ENCODE measurements at places on chromosomes 3 and 15.
A peak's percentile ranks its signal among the peaks of the same experiment; 100 is the strongest.

- DNase-seq = no peak
Measured at GRCh38 chr15:66600240-66600627, 34.4 kb upstream of the LCTL start.

DNA sequence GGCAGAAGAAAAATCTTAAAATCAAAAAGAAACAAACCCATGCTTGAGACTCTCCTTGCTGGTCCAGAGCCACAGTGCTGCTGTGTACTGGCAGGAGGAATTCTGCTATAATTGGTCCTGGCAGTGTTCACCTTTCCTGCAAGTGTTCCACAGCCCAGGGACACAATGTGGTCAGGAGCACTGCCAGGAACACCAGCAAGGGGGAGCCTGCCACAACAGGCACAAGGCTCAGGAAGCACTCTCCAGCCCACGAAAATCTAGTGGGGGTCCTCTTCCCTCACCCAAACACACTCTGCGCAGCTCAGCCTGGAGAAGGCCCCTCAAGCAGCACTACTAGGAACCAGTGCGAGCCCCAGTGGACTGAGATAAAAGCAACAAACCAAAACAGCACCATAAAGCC lies 92.9 kb downstream of the UBE3A start:
- DNase-seq = no peak

- no peak for DNase-seq
Measured at GRCh38 chr3:127620637-127621375, 8.2 kb upstream of the PODXL2 start.

GRCh38 chr3:20752416-20752815 lies 566.4 kb upstream of the SGO1 start:
- DNase-seq = no peak

- DNase-seq = peak; percentile 34
Measured at GRCh38 chr3:148955544-148956346, 35.6 kb upstream of the GYG1 start.

- DNase-seq = no peak
Measured at GRCh38 chr3:7982126-7982525, 519.5 kb upstream of the LMCD1 start.

DNA sequence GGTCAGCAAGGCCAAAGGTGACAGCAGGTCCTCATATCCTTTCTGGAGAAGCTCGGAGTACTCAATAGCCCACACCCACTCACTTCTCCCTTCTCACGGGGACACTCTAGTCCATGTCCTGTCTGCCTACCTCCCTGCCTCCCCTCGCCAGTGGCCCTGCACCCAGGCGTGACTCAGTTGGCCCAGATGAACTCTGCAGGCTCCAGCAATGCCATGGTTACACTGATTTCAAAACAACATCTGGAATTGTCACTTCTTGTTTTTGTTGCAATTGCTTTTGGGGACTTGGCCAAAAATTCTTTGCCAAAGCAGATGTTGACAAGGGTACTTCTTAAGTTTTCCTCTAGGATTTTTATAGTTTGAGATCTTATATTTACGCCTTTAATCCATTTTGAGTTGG lies 13.0 kb downstream of the IL16 start:
- DNase-seq = no peak

GRCh38 chr3:133040696-133041523 lies 2.7 kb downstream of the TMEM108 start:
- peak; percentile 43 for DNase-seq

- no peak for DNase-seq
Measured at GRCh38 chr3:135779590-135780235, 185.8 kb upstream of the PPP2R3A start.

DNA sequence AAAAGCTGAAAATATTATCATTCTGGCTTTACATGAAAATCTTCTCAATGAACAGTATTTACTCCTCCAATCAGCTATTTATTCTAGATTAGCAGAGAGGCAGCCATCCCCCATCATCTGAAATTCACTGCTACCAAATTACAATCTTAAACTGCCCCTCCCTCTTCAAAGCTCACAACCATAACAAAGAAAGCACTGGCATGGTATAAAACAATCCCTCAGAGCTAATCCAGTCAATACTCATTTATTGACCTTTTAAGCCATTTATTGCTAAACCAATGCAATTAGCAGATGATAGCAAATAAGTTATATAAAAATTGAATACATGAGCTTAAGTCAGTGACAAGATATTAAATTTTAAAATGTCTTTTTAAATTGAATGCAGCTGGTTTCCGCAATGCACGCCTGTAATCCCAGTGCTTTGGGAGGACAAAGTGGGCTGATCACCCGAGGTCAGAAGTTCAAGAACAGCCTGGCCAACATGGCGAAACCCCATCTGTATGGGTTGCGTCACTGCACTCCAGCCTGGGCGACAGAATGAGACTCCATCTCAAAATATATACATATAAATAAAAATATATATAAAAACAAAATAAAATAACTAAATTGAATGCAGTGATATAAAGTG lies 12.1 kb downstream of the SLC4A7 start:
- DNase-seq = no peak

DNA sequence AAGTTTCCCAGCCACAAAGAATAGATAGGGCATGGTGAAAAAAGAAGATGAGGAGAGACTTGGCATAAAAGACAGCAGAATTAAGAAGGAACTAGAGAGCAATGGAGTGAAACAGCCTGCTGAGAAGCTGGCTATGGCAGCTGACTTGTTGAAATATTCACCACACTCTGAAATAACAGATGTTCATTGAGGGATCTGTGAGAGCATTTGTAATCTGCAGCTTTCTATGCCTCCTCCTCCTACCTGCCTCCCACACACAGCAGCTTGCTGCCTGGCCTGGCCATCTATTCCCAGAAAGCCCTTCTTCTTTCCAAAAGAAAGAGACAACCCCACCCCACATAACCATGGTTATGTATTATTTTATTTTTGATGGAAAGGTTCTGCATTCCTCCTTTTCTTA lies 303.9 kb downstream of the GAP43 start:
- no peak for DNase-seq

DNA sequence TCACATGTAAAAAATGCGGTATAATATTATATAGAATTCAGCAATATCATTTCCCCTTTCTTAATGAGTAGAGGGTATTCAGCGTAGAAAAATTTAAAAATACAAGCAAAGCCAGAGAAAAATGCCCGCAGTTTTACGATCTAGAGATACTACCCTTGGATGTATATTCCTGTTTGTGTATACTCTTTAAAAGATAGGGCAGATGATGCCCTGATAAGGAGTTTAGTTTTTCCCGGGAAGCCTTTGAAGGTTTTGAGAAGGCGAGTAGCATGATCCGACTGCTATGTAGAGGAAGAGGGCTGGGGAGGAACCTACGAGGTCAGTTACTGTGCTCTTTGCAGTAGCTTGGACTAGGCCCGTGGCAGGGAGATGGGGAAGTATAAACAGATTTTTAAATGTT lies 1.2 kb downstream of the YEATS2 start:
- no peak for DNase-seq

GRCh38 chr3:137008131-137008530 lies 50.3 kb downstream of the IL20RB start:
- no peak for DNase-seq

DNA sequence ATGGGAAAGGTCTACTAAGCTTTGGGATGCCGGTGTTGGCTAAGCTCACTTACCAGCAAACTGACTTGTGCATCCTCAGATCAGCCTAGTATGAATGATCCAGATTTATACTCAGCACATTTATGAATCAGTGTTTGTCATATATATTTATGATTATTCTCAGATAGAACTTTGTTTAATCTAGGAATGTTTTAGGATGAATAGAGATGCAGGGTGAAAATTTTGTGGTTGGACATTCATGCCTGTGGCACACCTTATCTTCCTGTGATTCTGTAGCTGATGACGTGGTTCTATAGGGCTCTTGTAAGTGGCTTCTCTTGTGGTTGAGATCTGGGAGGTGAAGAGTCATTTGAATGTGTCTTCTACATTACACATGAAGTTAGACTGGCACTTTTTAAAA lies 11.4 kb downstream of the CDIN1 start:
- no peak for DNase-seq

GRCh38 chr3:120907659-120908029 lies 361 bp upstream of the STXBP5L start:
- DNase-seq = no peak

GRCh38 chr3:161637559-161637958 lies 141.0 kb downstream of the OTOL1 start:
- DNase-seq = no peak

- no peak for DNase-seq
Measured at GRCh38 chr15:49265911-49266310, 95.9 kb downstream of the GALK2 start.

- no peak for DNase-seq
Measured at GRCh38 chr15:41932101-41932500, 38.2 kb upstream of the SPTBN5 start.

- DNase-seq = no peak
Measured at GRCh38 chr3:125684199-125684598, 88.9 kb upstream of the OSBPL11 start.

GRCh38 chr3:111967651-111968274 lies 11.1 kb upstream of the ABHD10 start:
- peak; percentile 86 for DNase-seq

DNA sequence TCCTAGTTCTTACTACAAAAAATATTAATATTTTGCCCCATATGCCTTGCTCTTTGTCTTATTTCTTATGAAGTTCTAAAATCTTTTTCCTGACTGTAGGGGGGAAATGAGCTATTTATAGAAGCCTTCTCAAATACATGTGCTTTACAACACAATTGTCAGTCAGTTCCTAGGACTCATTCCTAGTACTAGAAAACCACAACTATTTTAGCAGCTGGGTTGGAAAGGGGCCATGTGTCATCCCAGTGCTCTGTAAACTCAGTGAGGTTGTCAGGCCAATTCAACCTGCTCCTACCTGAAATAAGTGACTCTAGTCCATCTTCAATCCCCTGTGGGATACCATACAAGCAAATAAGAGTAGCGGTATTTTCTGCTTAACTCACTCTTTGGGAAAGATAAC lies 153.8 kb downstream of the ULK4 start:
- no peak for DNase-seq

DNA sequence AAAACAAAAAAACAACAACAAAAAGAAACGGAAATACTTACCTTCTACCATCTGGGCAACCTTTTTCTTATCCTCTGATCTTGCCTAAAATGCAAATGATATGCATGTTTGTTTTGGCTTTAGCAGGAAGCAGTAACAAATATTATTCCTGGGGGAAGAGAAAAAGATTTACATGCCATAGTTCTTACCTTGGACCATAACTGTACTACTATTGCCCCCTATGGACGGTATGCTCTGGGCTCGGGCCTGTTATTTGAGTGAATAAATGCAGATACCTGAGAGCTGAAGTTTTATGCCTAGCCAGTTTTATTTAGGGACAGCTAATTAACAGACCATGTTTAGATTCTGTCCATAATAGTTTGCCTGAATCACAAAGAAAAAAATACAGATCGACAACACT lies 12.6 kb upstream of the STARD5 start:
- peak; percentile 19 for DNase-seq

- no peak for DNase-seq
Measured at GRCh38 chr15:90674476-90674875, 42.7 kb upstream of the BLM start.

DNA sequence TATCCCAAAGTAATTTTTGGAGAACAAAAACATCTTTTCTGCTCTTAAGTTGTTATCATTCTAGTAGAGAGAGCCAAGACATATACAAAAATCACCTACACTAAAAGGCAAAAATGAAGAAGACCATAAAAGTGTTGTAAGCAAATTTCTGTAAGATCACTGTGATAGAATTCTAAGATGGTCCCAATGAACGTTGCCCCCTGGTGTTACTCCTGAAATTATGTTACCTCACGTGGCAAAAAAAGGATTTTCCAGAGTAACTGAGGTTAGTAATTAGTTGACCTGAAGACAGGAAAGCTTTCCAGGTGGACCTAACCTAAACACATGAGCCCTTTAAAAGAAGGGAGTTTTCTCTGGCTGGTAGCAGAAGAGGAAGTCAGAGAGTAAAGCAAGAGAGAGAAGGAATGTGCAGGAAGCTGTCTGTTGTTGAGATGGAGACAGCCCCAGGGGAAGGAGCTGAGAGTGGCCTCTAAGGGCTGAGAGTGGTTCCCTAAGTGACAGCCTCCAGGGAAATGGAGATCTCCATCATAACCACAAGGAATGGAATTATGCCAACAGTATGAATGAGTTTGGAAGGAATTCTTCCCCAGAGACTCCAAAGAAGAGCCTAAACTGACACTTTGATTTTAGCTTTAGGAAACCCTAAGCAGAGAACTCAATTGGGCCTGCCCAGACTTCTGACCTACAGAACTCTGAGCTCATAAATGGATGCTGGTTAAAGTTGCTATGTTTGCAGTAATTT lies 205.9 kb downstream of the CD47 start:
- DNase-seq = no peak

DNA sequence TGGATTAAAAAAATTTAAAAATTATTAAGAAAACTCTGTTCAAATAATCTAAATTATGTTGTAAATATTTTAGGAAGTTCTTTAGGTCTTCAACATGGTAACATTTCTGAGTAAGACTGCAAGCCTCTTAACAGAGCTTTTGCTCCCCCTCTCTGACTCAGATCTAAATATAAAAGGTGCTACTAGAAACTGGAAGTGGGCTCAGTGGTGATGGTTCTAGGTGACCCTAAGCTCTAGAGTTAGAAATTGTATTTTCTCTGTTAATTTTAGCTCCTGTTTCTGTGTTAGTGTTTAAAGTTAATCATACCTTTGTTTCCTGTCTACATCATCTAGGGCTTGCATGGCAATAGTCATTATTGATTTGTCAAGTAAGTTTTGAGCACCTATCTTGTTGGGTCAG lies 159.9 kb upstream of the MEIS2 start:
- DNase-seq = no peak

- no peak for DNase-seq
Measured at GRCh38 chr3:168475704-168476103, 380.0 kb upstream of the GOLIM4 start.

- no peak for DNase-seq
Measured at GRCh38 chr3:188506446-188506845, 352.5 kb downstream of the LPP start.

GRCh38 chr3:129035360-129036221 lies 25.0 kb upstream of the GP9 start:
- no peak for DNase-seq

- DNase-seq = no peak
Measured at GRCh38 chr15:31269816-31270575, 56.6 kb upstream of the KLF13 start.

- DNase-seq = no peak
Measured at GRCh38 chr3:28951772-28952556, 328.9 kb upstream of the RBMS3 start.

DNA sequence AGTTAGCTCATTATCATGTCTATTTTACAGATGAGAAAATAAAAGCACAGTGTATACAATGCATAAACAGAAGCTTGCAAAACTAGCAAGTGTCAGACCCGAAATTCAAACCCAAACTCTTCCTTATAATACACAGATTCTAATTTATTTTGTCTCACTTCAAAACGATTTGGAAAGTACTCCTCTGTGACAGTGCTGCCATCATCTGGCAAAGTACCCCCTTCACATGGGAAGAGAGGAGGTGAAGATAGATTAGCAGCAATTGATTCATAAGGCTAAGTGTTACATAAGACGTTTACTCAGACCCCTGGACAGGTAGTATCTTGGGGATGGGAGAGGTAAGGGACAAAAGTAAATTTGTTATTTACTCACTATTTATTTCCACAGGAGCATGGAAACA lies 744.0 kb upstream of the SGO1 start:
- no peak for DNase-seq
